Small intestine (tissue), 16 donors: ENCODE measurements at places on chromosomes 3 and 15.

DNA sequence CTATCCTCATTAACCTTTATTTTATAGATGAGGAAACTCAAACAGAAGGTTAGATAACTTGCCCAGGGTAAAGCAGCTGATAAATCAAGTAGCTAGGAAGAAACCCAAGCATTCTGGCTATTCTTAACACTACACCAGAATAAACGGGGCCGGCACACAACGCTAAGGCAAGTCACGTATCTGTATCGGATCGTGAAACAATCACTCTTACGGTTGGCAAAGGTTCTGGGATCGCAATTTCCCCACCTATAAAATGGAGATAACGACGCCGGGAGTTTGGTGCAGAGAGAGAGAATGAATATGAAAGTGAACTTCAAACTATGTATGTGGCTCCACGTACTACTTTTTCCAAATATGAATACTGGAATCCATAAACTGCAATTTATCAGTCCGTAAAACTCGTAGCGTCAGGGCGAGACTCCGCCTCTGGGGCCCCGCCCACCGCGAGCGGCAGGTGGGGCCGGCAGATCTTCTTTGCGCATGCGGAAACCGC is 252 bp upstream of the ARMC8 start:
- peak; percentile 93 for DNase-seq

- DNase-seq: no peak
Measured at GRCh38 chr3:155688481-155688880, 56.4 kb downstream of the PLCH1 start.

DNA sequence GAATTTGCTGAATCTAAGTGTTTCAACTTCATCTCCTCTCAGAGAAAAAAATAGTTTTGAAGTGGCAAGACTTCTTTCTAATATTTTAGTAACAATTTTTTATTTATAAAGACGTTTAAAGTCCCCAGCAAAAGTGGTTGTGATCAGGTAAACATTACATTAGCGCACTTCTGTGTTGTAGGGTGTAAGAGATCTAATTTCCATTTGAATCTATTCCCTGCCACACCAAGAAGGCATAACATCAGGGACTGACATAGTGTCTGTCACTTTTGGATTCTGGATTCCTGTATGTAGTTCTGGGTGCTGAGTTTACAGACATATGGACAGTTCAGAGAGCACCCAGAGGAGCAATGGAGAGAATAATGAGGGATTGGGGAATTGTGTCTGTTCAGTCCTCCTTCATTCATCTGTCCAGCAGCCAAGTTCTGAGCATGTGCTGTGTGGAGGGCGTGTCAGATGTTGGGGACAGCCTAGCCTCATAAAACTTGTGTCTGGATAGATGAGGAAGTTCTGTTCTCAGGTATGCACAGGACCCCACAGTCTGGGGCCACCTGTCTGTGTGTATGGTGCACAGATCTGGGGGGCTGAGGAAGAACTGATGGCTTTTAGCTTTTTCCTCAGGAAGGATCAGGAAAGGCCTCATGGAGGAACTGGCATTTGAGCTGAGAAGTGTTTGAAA is 65.6 kb downstream of the MAP2K5 start:
- DNase-seq: peak; percentile 54

- DNase-seq: peak; percentile 37
Measured at GRCh38 chr3:166837535-166837934, 542.6 kb downstream of the ZBBX start.

- DNase-seq: no peak
Measured at GRCh38 chr3:63043631-63044030, 168.4 kb upstream of the CADPS start.
